DMS153 (cell line): ENCODE measurements at places on chromosomes 7 and 10.
A peak's percentile ranks its signal among the peaks of the same experiment; 100 is the strongest.

DNA sequence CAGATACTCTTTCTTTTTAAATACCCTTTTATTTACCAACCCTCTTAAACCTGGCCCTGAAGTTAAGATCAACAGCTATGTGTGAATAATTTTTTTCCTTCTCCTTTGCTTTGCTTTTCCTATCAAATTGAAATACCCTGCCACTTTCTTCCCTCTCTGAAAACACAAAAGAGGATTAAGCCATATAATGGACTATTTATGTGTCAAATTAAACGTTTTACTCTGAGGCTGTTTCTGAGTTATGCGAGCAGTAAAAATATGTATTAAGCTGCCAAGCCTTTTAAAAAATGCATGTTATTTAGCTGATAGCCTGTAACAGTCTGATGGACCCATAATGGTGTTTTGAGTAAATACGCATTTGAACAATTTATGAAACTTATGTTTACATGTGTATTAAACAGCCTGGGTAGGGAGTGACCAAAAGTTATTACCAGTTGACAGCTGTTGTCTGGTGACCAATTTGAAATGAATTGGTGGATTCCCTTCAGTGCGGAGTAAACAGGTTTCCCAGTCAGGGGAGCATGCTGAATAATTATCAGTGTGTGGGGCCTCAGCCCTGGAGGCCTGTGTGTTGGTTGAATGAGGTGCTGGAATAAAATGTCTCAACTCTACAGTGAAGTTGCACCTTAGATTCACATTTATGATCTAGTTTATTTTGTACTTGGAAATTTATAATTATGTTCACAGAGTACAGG is 89.6 kb downstream of the AUTS2 start:
- DNase-seq, result no peak

- no peak for DNase-seq
Measured at GRCh38 chr10:76456197-76456596, 1024.8 kb downstream of the LRMDA start.

DNA sequence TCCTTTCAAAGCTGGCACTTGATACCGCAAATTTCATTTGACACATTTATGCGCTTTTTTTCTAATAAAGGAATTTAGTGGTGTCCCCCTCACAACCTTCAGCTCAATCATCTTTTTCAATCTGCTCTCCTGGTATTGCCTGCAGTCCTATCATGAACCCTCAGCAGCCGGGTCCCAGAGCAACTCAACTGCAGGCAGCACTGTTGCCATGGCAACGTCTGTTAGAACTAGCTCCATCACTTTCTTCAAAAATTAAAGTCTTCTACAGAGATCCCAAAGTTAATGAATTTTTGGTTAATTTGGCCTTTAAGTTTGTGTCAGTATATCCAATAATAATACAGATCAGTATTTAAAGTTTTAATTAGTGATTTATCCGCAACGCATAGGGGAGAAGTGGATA is 136.1 kb upstream of the TARP start:
- no peak for DNase-seq

DNA sequence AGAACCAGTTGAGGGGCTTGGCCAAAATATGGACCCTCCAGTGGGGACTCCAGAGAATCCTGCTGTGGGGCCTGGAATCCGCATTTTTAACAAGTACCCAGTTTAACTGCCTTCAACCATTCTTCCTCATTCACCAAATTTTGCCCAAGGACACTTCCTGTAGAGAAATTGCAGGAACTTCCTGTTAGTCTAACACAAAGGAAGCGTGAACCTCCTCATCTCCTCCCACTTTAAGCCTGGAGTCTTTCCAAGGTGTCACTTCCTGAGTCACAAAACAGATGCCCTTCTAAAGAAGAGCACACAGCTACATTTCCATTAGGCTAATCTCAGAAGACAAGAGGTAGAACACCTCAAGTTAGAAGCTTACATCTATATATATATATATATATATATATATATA is 188.4 kb downstream of the PPP1R17 start:
- DNase-seq, result peak; percentile 88

- DNase-seq, result no peak
Measured at GRCh38 chr10:90133606-90134005, 432.2 kb downstream of the KIF20B start.

DNA sequence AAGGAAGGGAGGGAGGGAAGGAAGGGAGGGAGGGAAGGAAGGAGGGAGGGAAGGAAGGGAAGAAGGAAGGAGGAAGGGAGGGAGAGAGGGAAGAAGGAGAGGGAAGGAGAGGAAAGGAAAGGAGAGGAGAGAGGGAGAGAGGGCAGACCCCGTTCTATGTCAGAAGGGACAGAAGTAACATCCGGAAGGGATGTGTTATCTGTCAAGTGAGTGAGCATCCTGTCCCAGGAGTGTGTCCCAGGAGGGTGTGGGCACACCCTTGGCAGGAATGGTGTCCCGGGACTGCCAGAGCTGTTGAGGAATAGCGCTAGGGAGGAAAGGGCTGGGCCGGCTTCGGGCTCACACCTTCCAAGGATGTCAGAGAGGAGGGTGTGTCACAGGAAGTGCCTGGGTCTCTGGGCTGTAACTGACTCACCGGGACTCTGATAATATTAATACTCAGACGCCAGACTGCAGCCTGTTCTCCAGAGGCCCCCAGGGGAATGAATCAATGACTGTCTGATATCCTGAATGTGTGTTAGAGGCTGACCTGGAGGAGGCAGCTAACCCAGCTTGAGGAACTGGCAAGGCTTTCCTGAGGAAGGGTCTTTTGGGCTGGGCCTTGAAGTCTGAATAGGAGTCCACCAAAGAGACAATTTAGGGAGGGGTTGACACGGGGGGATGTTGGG is 125.6 kb upstream of the TNRC18 start:
- DNase-seq, result no peak

DNA sequence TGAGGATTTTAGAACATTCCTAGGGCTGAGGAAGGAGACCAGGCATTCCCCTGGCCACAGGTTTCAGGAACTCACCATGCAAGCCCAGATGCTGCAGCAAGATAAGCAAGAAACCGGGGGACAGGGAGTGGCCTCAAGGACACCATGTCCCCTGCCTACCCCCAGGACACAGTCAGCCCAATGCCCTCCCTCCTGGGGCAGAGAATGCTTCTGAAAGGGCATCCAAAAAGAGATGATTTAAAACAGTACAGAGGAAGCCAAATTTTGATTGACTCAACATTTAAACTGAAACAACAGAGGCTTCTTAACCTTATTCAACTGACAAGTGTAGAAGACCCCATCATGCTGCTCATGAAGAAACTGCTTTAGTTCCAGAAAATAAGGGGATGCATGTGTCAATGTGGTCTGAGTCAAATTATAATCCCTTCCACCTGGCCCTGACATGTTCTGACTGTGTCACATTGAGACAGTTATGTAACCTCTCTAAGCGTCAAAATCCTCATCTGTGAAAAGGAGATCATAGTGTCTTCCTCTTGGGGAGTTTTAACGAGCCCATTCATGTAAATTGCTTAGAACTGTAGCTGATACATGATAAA is 60.0 kb downstream of the ICA1 start:
- DNase-seq, result no peak

GRCh38 chr10:7153750-7154149 is 257.1 kb downstream of the SFMBT2 start:
- DNase-seq, result no peak

- no peak for DNase-seq
Measured at GRCh38 chr10:59456199-59456598, 93.8 kb upstream of the FAM13C start.

- DNase-seq, result no peak
Measured at GRCh38 chr10:33150146-33150545, 184.3 kb downstream of the NRP1 start.

DNA sequence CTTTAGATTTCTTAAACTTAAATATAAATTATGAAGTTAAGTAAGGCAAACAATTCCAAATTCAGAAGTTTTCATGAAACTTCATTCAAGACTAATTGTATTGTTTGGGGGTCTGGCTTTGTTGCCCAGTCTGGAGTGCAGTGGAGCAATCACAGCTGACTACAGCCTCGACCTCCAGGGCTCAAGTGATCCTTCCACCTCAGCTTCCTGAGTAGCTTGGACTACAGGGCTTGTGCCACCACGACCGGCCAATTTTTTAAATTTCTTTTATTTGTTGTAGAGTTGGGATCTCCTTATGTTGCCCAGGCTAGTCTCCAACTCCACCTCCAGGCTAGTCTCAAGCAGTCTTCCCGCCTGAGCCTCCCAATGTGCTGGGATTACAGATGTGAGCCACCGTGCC is 12.5 kb downstream of the P4HA1 start:
- no peak for DNase-seq

DNA sequence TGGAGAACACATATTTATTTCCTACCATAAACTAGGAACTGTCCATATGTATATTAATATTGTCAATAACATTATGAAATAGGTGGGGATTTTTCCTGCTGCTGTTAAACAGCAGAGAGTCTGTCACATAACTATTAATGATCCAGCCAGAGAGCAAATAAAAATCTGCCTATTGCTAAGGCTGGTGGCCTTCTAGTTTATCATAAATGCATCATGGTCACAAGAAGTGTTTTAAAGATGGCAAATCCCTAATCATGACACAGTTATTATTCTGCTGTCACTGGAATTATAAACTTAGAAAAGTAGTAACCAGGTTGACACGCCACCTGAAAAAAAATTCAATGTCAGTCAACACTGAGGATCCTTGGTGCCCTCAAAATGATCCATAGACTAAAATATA is 132.3 kb downstream of the HGF start:
- DNase-seq, result no peak

DNA sequence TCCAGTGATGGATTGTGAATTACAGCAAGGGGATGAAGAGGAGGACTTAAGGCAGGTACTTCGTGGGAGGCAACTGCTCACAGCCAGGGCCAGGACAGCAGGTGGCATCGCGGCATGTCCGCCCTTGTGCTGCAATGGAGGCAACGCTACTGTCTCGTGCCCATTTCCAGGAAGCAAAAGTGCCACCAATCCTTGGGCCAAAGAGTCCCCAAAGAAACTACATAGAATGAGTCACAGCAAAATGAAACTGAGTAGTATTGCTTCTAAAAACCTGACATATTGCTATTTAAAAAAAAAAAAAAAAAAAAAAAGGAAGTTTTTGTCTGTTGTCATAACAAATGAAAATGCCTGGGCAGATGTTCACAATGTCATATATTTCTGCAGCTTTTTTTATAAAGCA is 46.6 kb downstream of the RSU1 start:
- no peak for DNase-seq

GRCh38 chr7:100667331-100668068 is 6.0 kb upstream of the GNB2 start:
- DNase-seq, result no peak

DNA sequence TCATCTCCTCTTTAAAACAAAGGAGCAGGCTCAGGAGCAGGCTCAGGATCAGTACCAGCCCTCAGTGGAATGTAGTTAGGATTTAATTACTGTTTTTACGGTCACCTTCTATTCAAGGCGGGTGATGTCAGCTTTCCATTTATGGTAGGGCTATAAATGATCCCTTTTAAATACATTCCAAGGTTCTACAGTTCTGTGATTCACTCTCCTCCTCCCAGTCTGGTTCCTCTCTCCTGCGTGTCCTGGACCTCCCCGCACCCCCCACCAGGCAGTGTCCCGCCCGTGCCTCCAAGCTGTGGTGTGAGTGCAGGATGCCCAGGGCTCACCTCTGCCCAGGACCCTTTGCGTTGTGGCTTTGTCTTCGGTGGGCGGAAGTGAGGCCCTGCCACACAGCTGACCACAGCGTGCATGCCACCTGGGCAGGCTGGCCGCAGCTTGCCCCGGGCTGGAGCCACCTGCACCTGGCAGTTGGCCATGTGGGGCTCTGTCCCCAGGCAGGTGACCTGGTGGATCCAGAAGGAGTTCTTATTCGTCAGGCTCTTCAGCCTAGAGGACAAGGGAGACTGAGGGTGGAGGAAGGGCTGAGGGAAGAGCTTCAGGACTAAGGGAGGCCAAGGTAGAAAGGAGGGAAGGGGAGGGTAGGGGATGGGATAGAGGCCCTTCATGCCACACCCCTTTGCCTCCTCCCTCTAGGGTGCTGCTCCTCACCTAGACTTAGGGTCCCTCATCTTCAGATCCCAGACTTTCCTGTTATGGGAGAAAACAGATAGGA is 9.1 kb downstream of the LOXL4 start:
- no peak for DNase-seq

DNA sequence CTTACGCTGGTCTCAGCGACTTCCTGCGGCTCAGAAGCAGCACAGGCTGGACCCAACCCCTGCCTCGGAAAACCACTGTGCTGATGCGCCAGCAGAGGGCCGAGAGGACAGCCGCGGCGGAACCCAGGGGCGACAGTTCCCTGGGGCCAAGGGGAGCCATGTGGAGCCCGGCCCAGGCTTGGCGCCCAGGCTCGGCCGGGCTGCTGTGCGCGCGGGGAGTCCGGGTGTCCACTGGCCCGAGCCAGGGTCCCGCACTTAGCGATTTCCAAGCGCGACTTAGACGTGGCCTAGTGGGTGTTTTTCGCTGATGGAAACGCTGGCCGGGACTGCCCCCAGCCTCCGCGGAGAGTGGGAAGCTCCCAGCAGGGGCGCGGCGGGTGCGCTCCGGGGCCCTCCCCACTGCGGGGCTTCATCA is 18.6 kb upstream of the ZNF32 start:
- DNase-seq, result no peak

DNA sequence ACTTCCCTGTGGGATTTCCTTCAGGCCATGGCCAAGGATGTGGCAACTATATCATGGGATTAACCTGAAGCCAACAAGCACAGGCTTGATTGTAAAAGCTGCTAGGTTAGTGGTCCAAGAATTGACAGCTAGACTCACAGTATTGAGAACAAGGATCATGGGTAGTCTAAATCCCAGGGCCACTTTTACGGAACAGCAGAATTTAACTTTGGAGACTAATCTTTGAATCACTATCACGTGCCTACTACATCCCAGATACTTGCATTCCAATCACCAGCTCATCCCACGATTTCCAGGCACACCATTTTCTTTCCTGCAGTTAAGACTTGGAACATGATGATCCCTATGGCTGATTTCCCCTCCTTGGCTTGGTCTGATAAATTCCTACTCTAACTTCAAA is 65.6 kb upstream of the ADO start:
- DNase-seq, result no peak

DNA sequence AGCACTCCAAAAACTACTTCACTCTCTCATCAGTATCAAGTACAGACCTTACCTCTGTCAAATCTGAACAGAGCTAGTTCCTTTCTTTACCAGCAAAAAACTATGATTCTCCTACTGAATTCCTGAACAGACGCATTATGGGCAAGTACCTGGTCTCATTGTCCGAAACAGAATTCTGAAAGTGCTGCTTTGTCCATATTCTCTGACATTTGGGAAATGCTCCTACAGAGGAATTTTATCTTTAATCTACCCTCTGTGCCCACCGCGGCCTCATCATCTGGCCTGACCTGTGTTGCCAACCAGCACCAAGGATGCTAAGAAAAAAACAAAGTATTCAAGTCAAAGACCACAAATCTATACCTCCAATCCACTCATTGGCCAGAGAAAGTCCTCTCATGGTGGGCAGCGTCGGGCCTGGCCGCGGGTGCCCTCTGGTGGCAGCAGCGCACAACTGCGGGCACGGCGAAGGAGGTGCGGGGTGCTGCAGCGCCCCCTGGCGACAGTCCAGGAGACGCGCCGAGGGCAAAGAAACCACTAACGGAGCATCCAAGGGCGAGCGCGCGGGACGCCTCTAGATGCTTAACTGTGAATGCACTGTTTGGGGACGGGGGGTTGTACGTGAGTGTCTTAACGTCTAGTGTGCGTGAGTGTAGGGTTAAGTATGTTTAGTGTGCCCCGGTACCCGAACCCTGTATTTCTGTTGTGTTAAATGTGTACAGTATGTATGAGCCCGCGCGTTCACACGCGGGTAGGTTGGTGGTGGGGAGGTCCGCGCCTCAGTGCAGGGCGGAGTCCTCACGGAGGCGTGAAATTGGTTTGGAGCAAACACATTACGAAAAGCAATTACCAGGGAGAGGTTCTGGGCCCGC is 5.0 kb upstream of the GBX1 start:
- DNase-seq, result peak; percentile 22
